IMR-90 (cell line): ENCODE measurements at places on chromosomes 6 and 20.

DNA sequence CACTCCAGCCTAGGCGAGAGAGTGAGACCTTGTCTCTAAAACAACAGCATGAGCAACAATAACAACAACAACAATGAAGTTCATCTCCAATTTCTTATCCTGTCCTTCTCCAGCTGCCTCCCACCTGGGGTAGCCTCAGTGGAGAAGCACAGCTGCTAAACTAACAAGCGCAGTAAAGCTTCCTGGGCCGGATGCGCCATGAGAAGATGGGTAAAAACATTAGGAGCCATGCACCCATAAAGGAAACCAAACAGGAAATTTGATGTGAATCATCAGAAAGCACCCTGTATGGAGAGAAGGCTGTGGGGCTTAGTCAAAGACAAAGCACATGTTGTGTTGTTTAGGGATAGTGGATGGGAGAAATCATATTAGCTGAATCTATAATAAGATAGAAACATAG is 61.1 kb upstream of the CCN6 start:
- DNase-seq: peak; percentile 52

DNA sequence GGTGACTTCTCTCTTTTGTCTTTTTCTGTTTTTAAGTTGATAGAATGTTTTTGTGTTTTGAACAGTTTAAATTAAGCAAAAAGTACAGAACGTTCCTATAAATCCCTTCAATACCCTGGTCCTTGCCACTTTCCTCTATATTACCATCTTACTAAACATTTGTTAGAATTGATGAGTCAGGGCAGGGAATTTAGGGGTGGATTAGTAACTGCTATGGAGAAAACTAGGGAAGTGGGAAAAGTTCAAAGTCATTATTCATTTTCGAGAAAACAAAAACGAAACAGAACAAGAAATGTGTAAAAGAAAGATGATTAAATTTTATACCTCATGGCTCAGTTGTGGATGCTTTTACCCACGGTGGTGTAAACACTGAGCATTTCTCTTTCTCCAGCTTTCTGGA is 240.4 kb upstream of the SULF2 start:
- DNase-seq: no peak

- DNase-seq: no peak
These were observed 2.1 kb upstream of the CASS4 start for GRCh38 chr20:56409956-56410355.

GRCh38 chr6:109311471-109311870 is 70.8 kb downstream of the CD164 start:
- no peak for DNase-seq

GRCh38 chr6:43729537-43729936 is 40.5 kb upstream of the VEGFA start:
- no peak for DNase-seq

- DNase-seq: no peak
These were observed 203.3 kb upstream of the CST7 start for GRCh38 chr20:24745617-24746350.

DNA sequence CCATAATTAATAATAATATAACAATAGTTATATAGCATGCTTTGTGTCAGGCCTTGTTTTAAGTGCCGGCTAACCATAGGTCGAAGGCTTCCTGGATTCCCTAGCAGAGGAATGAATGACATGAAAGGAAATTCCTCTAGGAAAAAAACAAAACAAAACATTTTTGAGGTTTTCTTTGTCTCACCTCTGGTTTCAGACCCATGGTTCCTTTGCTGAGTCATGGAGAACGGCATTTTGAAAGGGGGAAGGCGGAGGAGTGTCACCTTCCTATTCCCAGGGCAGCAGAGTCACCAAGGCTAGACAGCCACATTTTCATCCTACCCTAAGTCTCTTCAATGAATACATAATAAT is 25.3 kb upstream of the CCND3 start:
- peak; percentile 58 for DNase-seq

GRCh38 chr6:5961836-5962235 is 44.9 kb downstream of the NRN1 start:
- no peak for DNase-seq

DNA sequence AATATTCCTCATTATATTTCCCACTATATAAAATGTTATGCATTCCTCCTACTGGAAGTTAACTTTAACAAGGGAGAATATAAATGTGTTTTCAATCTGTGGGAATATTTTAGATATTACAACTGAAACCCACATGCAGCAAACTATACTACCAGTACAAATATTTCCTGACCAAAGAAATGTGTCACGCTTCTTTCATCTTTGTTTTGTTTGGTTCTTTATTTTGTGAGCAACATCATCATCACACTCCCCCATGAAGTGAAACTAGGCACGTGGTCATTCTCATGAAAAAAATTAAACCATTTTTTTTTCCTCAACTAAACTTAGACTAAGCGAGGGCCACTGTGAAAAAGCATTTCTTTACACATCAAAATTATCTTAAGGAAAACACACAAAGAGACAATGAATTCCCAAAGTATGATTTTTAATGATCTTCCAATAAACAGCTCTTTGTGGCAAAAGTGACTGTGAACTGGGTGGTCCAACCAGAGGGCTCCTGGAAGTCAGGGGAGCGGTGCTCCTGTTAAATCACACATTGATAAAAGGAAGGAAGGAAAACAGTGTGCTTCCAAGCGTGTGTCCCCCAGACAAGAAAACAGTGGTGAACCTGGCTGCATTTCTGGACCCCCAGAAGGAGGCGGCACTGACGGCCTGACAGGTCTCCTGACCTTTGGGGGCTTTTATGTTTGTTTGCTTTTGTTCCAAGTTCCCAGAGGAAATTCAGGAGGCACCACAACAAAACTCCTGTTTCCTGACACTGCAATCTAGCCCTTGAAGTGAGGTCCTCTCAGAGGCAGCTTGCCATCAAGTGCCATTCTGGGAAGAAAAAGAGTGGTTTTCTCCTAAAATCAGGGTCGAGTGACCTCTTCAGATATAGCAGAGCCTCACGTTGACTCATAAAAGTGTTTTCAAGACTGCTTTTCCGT is 166.8 kb upstream of the FOXQ1 start:
- DNase-seq: peak; percentile 76

GRCh38 chr20:48910347-48910781 is 11.1 kb upstream of the ARFGEF2 start:
- no peak for DNase-seq

GRCh38 chr6:93341900-93342613 is 77.3 kb downstream of the EPHA7 start:
- no peak for DNase-seq

DNA sequence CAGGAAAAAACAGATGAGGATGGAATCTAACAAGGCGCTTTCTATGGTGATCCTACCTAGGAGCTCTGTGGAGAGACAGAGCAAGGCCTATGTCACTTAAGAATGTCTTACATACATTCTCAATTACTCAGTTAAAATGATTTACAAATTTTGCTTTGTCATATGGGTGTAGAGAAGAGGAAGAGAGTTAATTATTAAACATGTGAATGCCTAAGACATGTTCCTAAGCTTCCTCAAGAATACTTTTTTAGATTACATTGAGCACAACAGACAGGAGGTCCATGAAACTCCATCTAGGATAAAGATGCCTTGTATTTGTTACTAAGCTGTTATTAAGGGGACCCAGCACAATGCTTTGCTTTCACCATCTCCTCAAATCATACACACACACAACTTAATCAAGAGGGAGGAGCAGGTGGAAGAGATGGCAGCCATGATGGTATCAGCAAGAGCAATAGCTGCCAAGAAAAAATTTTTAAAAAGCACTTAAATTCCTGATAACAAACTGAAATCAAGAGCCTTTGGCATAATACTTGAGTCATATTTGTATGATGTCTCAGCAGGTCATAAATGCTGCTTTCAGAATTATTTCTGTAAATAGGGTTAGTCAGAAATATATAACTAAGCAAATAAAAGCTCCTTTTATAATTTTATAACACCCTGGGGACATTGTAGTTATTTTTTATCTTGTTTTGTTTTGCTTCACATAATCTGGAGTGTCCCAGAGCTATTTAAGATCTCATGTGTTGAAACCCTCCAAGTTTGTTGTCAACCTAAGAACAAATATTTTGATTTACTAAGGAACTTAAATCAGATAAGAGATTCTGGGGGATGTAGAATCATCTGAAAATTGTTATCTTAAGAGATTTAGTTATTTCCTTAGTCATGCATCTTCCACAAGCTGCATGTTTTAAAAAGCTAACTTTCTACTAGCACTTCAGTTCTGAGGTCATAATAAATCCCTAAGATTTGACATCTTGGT is 70.0 kb upstream of the CD2AP start:
- no peak for DNase-seq

- DNase-seq: peak; percentile 77
These were observed 20.2 kb downstream of the LEMD2 start for GRCh38 chr6:33768644-33769120.

DNA sequence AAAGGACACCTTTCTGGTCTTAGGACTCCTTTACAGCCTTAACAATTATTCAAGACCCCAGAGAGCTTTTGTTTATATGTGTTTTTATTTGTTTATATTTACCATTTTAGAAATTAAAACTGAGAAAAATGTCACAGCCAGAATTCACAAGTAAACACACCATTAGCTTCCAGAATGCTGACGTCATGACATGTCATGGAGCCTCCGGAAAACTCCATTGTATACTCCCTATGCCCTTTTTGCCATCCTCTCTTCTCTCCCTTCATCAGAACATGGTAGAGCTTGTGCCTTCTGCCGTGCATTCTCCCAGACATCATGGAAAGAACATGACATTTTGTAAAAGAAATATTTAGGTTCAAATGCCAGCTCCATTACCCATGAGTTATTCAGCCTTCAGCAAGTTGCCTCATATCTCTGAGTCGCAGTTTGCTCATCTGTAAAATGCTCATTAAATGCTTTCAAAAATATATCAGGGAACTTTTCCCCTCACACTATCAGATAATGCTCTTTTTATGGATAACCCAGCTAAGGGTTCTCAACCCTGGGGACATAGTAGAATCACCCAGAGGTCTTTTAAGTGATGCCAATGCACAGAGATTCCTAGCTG is 27.8 kb downstream of the TNFAIP3 start:
- DNase-seq: peak; percentile 73

GRCh38 chr20:38569747-38570525 is 11.1 kb upstream of the ADIG start:
- no peak for DNase-seq

DNA sequence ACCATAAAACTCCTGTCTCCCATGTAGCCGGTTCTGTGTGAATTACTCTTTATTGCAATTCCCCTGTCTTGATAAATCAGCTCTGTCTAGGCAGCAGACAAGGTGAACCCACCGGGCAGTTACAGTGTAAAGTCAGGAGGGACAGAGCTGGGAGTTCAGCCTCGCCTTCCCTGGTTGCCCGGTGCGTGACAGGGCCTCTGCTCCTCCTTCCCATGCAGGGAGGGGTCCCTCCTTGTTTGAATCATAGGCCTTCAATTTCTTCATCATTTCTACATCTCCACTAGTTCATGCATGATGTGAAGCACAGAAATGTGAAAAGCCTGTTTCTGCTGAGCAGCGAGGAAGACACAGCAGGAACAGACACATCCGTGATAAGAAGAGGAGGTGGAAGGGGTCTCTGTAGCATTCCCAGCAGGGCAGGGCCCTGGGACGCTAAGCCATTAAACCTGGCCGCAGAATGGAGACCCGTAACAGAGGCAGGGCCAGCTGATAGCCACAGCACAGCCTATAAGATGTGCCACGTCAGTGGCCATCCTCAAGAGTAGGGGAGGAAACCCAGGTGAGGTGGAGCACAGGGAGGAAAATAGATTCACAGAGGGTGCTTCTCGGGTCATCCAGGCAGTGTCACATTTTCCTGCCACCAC is 106.7 kb upstream of the CST7 start:
- DNase-seq: no peak
